ENCODE measurements at places on chromosomes 13 and 19. TPM values are rescaled to one million over a fixed set of nuclear protein-coding genes. Genes with fewer than 3 reads are reported as not detected.
A peak's percentile ranks its signal among the peaks of the same experiment; 100 is the strongest.

LIM2 gene
- total RNA-seq: not detected

ZNF729 gene
- total RNA-seq: not detected

SBNO2 gene
- total RNA-seq: 14.4 TPM

DNA sequence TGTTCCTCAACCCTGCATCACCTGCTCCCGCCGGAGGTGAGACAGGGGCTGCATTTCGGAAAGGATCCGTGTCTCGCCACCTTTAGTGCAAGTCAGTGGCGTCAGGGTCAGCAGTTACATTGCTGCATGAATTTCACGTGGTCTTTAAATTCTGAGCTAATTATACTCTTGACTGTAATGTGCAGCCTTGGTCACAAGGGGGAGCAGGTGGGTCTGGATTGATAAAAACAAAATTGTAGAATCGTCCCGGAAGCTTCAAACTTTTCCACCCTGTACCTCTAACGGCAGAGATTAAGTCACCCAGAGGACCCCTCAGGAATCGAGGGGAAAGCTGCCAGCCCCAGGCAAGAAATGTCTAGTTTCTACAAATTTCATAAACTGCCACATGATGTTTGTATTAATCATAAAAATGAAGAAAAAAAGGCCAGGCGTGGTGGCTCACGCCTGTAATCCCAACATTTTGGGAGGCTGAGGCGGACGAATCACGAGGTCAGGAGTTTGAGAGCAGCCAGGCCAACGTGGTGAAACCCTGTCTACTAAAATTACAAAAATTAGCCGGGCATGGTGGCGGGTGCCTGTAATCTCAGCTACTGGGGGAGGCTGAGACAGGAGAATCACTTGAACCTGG, 20.2 kb downstream of the BBC3 start:
- H3K27ac ChIP-seq: no peak overlapping the region
- H3K27me3 ChIP-seq: no peaks in the 10 kb centered on the region
- peak; percentile 89 for DNase-seq
- H3K4me3 ChIP-seq: no peak overlapping the region
- H3K36me3 ChIP-seq: peaks cover 18% of the 10 kb centered on the region
- H3K4me1 ChIP-seq: peaks cover 3% of the 10 kb centered on the region

GRCh38 chr13:30585748-30586262, 31.9 kb upstream of the USPL1 start:
- no peaks in the 10 kb centered on the region for H3K27me3 ChIP-seq
- peak; percentile 85 for DNase-seq
- peaks cover 20% of the 10 kb centered on the region for H3K4me1 ChIP-seq
- no peak overlapping the region for H3K4me3 ChIP-seq
- H3K36me3 ChIP-seq: no peaks in the 10 kb centered on the region

DNA sequence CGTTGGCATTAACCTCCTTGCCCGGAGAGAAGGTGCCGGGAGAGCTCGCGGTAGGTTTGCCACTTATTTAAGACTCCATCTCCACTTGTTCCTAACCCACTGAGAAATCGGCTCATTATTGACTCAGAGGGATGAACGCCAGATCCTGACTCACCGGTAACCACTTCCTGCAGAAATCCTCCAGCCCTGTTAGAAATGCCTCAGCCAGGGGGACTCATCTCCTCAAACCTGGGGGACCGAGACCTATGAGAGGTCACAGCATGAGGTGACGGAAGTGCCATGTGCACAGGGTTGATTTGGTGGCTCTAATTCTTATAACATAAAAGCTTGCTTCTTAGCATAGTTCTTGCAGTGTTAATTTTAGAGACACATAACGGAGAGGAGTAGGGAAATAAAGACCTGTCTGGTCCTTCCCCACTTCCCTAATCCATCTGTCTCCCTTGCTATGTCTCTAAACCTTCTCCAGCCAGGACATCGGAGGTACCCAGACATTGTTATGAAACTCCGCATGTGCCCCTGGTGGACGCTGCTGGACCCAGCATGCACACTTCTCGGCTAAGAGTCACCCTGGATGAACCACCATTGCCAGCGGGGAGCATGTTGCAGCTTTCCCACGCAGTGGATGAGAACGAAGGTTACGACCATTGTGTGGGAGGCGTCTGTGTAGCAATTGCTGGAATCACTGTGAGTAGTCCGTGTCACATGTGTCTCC, 158.9 kb downstream of the EFNB2 start:
- no peaks in the 10 kb centered on the region for H3K27me3 ChIP-seq
- H3K27ac ChIP-seq: no peak overlapping the region
- no peak for DNase-seq
- no peaks in the 10 kb centered on the region for H3K36me3 ChIP-seq
- peaks cover 5% of the 10 kb centered on the region for H3K4me1 ChIP-seq
- H3K4me3 ChIP-seq: no peak overlapping the region

DNA sequence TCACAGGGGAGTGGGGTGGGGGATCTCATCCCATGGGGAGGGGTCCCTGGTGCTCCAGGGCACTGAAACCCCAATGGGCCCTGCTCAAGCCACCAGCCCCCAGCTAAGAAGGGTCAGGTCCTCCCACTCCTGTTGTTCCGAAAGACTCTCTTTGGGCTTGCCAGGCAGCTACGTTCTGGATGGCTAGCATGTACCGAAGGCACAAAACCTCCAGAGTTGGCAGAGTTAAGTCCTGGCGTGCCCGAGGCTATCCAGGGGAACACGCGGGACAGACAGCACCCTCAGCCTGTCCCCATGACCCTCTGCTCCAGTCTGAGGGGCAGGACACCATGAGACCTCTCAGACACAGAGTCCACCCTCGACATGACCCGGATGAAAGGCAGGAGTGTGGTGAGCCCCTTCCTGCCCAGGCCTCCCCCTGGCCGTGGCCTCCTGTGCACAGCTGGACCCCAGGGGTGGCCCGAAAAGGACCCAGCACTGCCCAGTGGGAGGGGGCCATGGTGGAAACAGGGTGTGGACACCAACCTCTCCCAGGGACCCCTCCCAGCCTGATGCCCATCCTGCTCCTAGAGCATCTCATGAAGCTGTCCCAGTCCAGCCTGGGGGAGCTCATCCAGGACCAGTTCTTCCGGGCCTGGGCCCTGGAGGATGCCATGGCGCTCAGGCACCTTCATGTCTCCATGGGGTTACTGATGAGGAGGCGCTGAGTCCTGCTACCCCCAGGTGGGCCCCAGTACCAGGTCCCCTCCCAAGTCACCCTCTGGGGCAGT, 53.0 kb upstream of the TPM4 start:
- no peaks in the 10 kb centered on the region for H3K27me3 ChIP-seq
- no peaks in the 10 kb centered on the region for H3K36me3 ChIP-seq
- no peak overlapping the region for H3K27ac ChIP-seq

DNA sequence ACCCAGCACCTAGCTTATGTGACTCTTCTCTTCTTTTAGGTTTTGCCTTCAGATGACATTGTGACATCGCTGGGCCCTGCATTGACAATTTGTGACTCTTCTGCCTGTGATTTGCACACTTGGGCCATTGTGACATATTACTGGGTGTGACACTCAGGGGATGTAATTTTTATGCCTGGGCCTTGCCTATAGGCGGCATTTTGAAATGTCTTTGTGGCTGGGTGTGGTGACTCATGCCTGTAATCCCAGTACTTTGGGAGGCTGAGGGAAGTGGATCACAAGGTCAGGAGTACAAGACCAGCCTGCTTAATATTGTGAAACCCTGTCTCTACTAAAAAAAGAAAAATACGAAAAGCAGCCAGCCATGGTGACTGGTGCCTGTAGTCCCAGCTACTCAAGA, 28.4 kb upstream of the ZNF681 start:
- H3K27me3 ChIP-seq: no peaks in the 10 kb centered on the region
- DNase-seq: peak; percentile 68
- no peaks in the 10 kb centered on the region for H3K4me1 ChIP-seq

- peak; percentile 64 for DNase-seq
- no peaks in the 10 kb centered on the region for H3K36me3 ChIP-seq
- H3K4me3 ChIP-seq: no peak overlapping the region
- H3K27me3 ChIP-seq: no peaks in the 10 kb centered on the region
- H3K27ac ChIP-seq: peak overlapping the region; percentile 91
- peaks cover 29% of the 10 kb centered on the region for H3K4me1 ChIP-seq
Observed at GRCh38 chr19:42424712-42425131, 2.5 kb downstream of the LIPE start.

- H3K27ac ChIP-seq: no peak overlapping the region
- no peak overlapping the region for H3K4me3 ChIP-seq
- H3K36me3 ChIP-seq: no peaks in the 10 kb centered on the region
- no peak for DNase-seq
Observed at GRCh38 chr19:45954156-45954555, 19.5 kb downstream of the NOVA2 start.

Data from adrenal gland (tissue), 19 donors.